ENCODE measurements at places on chromosomes 5 and 9.

DNA sequence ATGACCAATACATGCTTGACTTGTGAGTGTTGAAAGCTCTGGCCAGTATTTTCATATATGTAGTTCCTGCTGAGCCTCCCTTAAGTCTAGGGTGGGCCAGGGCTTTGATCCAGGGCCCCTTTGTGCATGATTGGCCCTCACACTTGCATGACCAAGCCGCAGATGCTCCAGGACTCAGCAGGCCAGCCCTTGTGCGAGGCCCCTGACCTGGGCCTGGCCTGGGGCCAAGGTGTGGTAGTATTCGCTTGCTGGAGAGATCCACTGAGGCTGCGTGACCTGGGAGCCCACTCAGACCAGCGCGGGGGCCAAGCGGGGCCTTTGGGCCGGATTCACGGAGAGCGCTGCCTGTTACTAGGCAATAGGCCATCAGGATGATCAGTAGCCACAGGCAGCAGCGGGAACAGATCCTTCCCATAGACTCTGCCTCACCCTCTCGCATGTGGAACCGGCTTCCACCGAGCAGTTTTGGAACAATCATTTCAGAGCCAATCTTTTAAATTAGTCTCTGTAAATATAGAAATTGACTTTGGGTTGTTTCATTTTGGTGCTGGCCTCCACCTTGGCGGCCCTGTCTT lies 79.0 kb upstream of the PTCH1 start:
- DNase-seq = no peak

DNA sequence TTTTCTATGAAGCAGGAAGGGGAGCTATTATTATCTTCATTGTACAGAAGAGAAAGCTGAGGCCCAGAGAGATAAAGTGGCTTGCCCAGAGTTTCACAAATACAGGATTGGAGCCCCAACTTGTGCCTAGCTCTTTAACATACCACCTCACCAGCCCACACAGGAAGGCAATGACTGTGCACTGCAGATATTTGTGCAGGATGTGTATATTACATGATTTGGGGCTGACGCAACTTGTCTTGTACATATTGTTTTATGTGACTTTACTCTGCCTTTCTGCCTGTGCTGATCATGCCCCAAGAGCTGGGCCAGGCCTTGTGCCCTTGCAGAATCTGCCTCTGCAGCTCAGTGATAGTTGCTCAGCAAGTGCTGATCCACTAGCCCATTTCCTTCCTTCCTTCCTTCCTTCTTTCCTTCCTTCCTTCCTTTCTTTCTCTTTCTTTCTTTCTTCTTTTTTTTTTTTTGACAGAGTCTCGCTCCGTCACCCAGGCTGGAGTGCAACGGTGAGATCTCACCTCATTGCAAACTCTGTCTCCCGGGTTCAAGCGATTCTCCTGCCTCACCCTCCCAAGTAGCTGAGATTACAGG lies 106.6 kb upstream of the TBCA start:
- DNase-seq = no peak

GRCh38 chr5:127298656-127299055 lies 8.1 kb downstream of the MEGF10 start:
- no peak for DNase-seq

DNA sequence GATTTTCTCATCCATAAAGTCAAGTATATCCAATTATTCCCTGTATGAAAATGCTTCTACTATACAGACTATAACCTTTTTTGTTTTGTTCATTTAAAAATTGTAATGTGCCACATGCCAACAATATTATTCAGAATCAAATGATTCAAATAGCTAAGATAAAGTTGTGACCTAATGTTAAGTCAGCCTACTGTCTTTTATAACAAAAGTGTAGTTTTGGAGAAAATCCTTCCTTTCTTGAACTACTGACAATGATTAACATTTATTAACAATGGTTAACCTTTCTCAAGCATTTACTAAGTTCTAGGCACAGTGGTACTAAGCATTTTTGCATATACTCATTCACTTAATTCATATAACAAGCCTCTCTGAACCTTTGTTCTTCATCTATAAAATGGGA lies 25.0 kb downstream of the CSF2 start:
- DNase-seq = no peak

GRCh38 chr9:118100529-118101419 lies 396.6 kb downstream of the TLR4 start:
- DNase-seq = no peak

All from stimulated activated CD4-positive, alpha-beta T cell treated with anti-CD3 and anti-CD28 coated beads, Interleukin-2, amount 100 ng/mL, for 24 hours (primary cell).